Stimulated activated CD4-positive, alpha-beta T cell treated with anti-CD3 and anti-CD28 coated beads, Interleukin-1b, Interleukin-23, amount 100 ng/mL, for 1 hour (primary cell): ENCODE measurements at places on chromosomes 4 and X.

DNA sequence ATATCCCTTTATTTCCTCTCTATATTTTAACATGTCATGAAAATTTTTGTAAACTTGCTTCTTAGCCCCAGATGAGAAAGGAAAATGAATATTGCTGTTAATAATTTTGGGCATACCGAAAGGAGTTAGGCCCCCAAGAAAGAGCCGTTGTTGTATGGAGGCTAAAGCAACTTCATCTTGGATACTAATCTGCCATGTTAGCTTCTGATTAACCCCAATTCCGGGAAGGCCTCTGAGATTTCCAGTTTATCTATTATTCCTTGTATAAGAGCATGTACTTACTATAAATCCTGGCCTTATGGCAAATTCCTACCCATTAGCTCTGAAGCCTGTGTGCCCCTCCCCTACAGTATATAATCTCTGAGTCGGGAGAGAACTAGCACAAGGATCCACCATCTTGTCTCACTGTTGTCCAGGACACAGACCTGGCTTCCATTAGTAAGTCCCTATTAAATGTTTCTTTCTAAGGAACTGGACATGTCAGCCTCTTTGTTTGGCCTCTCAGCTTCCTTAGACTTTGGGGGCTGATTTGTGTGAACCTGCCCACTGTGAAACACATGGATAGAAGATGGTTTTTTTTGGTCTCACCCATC, 20.9 kb upstream of the PLA2G12A start:
- DNase-seq, result no peak

- no peak for DNase-seq
These were observed 34.1 kb downstream of the MOB1B start for GRCh38 chr4:70936200-70936787.

- DNase-seq, result no peak
These were observed 138.0 kb upstream of the FAM9B start for GRCh38 chrX:9171841-9172463.

- DNase-seq, result no peak
These were observed 166.4 kb upstream of the AFF2 start for GRCh38 chrX:148333989-148334388.

GRCh38 chr4:137543198-137543597, 10.9 kb upstream of the PCDH18 start:
- no peak for DNase-seq

- DNase-seq, result no peak
These were observed 50.0 kb downstream of the GALNT7 start for GRCh38 chr4:173218411-173219125.

DNA sequence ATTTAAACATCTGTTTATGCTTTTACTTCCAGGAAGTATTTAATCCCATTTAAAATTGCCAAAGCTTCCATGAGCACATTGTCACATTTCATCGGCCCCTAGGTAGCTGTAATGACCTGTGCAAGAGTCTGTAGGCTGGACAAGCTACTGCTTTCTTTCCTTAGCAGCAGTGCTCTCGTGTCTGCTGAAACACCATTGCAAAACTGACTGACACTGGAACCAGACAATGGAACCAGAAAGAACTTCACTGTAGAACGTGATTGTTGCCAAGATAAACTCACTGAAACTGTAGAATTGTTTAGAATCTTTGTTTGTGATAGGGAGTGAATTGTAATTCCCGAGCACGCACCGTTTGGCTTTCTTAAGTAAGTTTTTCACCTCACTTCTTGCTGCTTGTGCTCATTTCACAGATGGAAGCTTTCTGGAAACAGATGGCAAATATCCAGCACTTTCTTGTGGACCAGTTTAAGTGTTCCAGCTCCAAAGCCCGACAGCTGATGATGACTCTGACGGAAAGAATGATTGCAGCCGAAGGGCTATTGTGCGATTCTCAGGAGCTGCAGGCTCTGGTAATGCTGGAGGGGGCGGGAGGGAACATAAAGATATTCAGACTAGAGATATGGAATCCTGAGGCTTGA, 36.9 kb downstream of the EVC start:
- no peak for DNase-seq

GRCh38 chr4:153211986-153212728, 7.9 kb downstream of the TRIM2 start:
- no peak for DNase-seq

- no peak for DNase-seq
These were observed 3.7 kb downstream of the CRMP1 start for GRCh38 chr4:5889002-5889696.

DNA sequence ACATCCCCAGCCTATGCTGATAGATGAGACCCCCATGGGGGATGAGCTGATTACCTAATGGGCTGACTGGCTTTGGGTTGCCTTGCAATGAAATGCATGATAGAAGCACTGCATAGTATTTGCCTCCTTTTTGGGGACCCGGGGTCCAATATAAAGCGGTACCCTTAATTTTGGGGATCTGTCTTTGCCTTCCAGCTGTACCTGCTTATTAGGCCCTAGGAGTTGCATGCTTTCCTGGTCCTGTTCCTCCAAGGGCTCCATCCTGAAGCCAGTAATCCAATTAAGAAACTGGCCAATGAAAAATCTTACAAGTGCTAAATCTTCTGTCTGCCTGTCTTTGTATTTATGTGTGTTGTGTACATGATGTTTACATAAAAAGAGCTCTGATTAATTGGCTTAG, 791.6 kb downstream of the TRIML1 start:
- no peak for DNase-seq

DNA sequence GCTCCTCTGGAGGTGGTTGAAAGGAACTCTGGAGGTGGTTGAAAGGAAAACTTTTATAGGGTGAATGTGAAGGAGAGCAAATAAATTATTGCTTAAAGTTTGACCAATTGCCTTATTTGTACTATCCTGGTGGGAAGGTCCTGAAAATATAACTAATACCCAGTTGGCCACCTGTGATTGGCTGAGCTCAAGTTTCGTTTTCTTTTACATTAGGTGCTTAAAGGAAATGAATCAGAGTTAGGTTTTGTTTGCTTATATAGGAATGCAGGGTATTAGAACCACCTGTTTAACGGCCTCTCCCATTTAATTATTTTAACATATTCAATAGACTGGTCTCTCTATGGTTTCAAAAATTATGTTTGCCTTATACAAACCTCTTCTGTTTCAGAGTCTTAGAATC, 497.6 kb downstream of the PRR32 start:
- DNase-seq, result no peak

GRCh38 chrX:153614818-153615217, 15.9 kb upstream of the CCNQ start:
- DNase-seq, result no peak

DNA sequence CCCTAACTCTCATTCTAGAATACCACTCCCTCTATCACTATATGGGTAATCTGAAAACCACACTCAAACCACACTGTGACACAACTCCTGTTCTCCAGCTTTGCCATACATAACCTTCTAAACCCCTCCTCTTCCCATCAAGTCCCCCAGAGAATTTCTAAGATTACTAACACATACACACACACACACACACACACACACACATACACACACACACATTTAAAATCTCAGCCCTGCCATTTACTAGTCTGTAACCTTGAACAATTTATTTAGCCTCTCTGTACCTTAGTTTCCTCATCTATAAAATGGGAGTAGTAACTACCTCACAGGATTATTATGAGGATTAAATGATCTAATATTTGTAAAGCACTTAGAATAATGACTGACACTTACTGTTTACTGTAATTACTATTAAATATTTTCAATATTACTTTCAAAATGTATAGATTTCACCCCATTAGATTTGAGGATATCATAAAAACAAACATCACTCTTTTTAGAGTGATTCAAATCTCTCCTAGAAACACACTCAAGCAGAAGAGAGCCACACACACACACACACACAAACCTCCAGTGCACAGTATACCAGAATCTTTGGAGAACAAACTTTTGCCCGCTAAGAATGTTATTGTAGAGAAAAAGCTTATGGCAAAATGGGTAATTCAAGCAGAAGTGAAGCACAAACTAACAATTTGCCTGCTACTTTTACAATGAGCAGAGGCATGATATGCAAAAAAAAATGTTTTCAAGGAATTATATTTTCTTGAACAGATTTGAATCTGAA, 3.8 kb downstream of the ANKRD50 start:
- no peak for DNase-seq

- DNase-seq, result no peak
These were observed 68.4 kb downstream of the TBCK start for GRCh38 chr4:106247600-106247999.

GRCh38 chr4:144465546-144465945, 180.4 kb upstream of the HHIP start:
- DNase-seq, result no peak

DNA sequence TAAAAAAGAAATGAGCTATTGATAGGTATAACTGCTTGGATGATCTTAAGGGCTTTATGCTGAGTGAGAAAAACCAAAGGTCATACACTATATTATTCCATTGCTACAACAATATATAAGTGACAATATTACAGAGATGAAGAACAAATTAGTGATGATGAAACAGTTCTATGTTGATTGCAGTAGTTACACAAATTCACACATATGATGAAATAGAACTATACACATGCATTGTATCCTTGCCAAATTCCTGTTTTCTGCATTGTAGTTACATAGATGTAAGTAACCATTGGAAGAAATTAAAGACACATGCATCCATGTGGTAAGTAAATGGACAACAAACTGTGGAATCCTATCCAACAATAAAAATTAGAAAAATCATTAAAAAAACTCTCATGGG, 76.5 kb downstream of the CENPC start:
- DNase-seq, result no peak

DNA sequence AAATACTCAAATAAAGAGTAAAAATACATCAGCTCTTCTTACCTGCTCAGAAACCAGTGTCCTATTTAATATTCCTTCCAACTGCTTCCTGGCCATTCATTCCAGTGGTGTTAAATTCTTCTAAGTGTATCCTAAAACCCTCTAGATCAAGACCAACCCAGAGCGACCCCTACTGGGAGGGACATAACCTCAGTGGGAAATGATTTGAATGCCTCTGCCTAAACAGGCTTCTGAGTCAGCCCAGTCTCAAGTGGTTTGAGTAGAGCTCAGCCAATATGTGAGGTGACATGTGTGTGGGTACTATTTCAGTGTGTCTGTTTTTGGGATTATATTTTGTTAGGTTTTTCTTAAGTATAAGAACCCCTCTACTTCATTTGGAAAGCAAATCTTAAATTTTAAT, 133.6 kb upstream of the ARHGEF9 start:
- no peak for DNase-seq

DNA sequence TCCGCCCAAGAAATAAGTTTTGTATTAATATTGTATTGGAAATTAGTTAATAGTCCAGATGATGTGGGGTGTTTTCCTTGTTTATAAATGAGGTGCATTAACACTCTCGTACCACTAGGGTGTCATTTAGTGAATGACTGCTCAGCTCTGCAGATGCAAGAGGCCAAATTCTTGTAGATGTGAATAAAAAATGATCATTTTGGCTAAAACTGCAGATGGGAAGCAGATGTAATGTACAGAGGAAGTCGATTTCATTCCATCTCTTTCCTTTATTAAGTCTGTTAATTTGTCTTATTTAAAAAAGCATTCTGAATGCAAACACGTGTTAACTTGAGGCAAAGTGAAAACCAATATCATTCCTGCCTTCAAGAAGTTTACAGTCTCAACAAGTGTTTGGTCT, 108.1 kb downstream of the DHX15 start:
- DNase-seq, result no peak

DNA sequence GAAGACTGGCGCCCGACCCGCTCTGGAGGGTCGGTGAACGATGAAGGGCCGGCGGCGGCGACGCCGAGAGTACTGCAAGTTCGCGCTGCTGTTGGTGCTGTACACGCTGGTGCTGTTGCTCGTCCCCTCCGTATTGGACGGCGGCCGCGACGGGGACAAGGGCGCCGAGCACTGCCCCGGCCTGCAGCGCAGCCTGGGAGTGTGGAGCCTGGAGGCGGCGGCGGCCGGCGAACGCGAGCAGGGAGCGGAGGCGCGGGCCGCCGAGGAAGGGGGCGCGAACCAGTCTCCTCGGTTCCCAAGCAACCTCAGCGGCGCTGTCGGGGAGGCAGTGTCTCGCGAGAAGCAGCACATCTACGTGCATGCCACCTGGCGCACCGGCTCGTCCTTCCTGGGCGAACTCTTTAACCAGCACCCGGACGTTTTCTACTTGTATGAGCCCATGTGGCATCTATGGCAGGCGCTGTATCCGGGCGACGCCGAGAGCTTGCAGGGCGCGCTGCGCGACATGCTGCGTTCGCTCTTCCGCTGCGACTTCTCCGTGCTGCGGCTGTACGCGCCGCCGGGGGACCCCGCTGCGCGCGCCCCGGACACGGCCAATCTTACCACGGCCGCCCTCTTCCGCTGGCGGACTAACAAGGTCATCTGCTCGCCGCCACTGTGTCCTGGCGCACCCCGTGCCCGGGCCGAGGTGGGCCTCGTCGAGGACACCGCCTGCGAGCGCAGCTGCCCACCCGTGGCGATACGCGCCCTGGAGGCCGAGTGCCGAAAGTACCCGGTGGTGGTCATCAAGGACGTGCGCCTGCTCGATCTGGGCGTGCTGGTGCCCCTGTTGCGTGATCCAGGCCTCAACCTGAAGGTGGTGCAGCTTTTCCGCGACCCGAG, 568 bp downstream of the CHST7 start:
- peak; percentile 32 for DNase-seq

DNA sequence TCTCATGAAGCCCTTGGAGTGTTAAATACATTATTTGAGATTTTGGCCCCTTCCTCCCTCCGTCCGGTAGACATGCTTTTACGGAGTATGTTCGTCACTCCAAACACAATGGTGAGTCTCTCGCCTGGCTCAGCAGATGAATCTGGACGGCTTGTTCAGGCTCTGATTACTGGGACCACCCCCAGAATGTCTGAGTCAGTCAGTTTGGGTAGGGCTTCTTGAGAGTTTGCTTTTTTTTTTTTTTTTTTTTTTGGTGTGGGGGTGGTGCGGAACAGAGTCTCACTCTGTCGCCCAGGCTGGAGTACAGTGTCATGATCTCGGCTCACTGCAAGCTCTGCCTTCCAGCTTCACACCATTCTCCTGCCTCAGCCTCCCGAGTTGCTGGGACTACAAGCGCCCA, 62.4 kb upstream of the MSANTD1 start:
- no peak for DNase-seq

GRCh38 chrX:13721819-13722519, 12.5 kb downstream of the TRAPPC2 start:
- no peak for DNase-seq

DNA sequence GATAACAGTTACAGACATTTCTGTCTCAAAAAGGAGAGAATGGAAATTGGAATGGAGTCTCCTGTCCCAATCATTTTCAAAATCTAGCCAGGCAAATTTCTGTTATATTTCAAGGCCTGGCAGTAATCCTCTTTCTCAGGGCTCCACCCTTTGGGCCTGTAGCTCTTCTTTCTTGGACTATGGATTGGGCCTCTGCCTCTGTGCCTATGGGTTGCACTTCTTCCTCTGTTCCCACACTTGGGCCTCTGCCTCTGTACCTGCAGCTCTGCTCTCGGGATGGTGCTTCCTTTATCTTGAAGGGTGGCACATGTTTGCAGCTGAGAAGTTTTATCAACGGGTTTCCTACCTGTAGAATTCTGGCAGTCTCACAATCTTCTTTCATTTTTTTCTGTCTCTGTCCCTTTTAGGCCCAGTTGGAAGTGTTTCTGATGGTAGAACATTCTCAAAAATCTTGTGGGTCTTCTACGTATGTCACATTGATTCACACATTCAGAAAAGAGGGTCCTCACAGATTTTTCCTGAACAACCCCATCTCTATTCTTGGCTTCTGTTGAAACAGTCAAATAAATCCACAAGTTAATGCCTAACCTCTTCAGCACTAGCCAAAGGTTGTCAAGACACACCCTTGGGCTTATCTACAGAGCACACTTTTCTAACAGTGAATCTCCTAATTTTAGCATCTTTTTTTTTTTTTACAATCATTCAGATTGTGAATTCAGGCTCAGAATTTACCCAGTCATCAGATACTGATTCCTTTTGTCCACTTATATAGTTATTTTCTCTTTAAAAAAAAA, 719.0 kb downstream of the RPA4 start:
- DNase-seq, result no peak

GRCh38 chrX:108945883-108946523, 209.6 kb upstream of the IRS4 start:
- DNase-seq, result no peak
